ENCODE measurements at places on chromosomes 7 and 10.

GRCh38 chr7:107815254-107815882 lies 12.3 kb upstream of the SLC26A3 start:
- no peak for DNase-seq

DNA sequence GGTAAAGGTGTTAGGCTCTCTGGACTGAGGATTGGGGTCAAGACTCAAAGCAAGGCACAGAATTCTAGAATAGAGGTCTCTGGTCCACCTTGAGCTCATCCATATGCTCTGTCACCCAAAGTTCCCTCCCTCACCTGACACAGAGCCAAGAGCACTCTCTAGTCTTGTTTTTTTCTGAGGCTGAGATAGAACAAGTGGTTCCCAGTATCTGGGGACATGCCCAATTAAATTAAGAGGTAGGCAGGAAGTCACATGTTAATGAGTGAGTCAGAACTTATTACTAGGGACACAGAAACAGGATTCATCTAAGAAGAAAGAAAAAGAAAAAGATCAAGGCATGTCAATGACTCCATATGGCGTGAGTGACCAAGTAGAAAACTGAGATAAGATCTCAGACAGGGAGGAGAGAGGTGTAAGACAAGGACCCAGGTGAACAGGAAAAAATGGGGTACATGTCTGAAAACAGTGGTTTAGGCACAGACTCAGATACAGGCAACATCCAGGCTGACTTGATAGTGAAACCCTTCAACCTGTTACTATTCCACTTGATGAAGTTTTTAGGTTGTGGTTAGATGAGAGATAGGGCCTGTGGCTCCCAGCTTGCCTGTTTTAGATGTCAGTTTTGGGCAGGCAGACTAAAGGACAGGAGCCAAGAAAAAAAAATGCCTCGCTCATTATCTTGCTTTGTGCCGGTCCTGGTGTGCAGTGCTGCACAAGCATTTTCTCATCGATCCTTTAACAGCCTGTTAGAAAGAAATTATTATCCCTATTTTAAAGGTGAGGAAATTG lies 609.9 kb downstream of the CCSER2 start:
- no peak for DNase-seq

GRCh38 chr10:62636825-62637248 lies 167.7 kb upstream of the ADO start:
- no peak for DNase-seq

GRCh38 chr7:23473844-23474093 lies 3.5 kb upstream of the IGF2BP3 start:
- DNase-seq = no peak

DNA sequence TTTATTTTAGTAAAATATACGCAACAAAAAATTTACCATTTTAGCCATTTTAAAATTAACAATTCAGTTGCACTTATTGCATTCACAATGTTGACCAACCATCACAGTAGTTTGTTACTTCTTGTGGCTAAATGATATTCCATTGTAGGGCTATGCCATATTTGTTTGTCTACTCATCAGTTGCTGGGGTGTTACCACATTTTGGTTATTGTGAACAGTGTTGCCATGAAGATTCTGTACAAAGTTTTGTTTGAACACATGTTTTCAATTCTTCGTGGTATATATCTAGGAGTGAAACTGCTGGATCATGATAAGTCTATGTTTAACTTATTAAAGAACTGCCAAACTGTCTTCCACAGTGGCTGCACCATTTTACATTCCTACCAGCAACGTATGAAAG lies 46.3 kb upstream of the ZNF365 start:
- no peak for DNase-seq

DNA sequence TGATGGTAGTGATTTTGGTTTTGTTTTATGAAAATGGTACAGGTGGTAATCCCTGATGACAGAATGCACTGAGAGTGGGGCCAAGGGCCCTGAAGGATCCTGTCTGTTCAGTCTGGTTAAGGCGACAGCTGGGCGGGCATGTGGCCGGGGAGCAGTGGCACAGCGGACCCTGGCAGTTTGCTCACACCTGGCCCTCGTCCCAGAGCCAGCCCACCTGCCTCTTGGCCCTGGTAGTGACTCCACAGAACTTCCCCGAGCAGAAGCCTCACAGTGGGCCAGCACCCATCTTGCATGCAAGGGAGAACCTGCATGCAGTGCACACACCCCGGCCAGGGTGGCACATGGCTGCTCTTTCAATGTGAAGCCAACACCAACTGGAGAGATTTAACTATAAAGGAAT lies 82.8 kb downstream of the ALOX5 start:
- no peak for DNase-seq

DNA sequence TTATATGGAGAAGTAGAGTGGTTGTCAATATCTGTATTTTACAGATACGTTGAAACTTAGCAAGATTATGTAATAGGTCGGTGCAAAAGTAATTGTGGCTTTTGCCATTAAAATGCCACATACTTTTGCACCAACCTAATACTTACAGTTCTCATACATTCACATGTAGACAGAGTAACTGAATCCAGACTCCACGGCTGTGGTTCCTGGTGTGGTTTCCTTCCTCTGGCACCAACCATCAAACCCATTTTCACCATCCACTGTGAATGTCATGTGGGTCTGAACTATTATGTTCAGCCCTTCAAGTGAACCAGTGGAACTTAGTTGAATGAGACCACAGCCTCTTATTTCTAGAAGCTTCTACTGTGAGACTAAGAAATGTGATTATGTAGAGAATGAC lies 31.5 kb upstream of the SLIT1 start:
- no peak for DNase-seq

- DNase-seq = no peak
These were observed 191.0 kb downstream of the LSM5 start for GRCh38 chr7:32299133-32299702.

- no peak for DNase-seq
These were observed 178.2 kb upstream of the RHEB start for GRCh38 chr7:151697942-151698341.

- DNase-seq = no peak
These were observed 177.9 kb downstream of the SKAP2 start for GRCh38 chr7:26686448-26686981.

GRCh38 chr10:132977076-132977475 lies 34.7 kb upstream of the CFAP46 start:
- DNase-seq = no peak

GRCh38 chr10:75099952-75100763 lies 11.3 kb upstream of the SAMD8 start:
- peak; percentile 81 for DNase-seq

DNA sequence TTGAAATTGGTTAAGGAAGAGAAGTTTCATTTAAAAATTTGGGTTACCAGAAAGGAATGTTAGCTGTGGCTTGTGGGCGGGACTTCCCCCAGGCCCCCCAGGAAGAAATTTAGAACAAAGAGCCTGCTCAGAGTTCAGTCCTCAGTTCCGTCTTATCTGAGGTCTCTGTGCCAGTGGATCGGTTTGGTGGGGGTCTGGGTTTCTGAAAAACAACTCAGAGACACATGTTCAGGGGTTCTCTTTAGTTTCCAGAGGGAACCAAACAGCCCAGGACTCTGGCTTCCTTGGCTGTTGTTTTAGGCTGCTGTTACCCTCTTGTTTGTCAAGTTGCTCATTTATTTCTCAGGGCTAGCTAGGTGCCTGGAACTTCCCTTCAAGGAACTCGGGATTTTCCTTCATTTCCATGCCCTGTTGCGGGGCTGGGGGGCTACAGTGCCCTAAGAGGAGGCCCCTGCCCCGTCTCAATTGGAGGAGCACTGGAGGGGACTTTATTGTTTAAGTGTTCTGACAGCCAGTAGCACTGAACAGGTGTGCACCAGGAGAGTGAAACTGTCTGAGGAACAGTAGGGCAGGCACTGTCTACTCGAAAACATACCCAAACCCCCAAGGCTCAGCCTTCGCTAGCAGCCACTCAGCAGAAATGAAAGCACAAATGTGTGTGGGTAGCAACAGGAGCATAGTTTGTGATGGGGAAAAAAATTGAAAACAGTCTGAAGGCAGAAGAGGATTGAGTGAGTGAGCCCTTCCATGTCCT lies 59.9 kb downstream of the ALOX5 start:
- no peak for DNase-seq

GRCh38 chr10:14408139-14408538 lies 77.4 kb upstream of the FRMD4A start:
- no peak for DNase-seq
